Hindlimb muscle (tissue), 1 donor: ENCODE measurements at places on chromosomes 12 and 14. TPM values are rescaled to one million over a fixed set of nuclear protein-coding genes. Genes with fewer than 3 reads are reported as not detected.

- peak; percentile 63 for DNase-seq
Observed at GRCh38 chr14:58961045-58961731, 227.3 kb upstream of the DAAM1 start.

- no peak for DNase-seq
Observed at GRCh38 chr12:89947437-89948270, 239.0 kb upstream of the ATP2B1 start.

DNA sequence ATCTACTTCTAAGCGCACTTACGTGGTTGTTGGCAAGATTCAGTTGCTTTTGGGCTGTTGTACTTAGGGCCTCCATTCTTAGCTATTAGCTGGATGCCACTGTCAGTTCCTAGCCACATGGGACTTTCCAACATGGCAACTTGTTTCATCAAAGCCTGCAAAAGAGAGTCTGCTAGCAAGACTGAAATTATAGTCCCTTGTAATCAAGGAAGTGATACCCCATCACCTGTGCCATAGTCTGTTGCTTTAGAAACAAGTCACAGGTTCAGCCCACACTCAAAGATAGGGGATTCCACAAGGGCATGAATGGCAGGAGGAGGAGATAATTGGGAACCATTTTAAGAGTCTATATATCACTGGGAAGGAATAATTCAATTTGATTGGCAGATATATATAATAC lies 27.1 kb upstream of the SLC17A8 start:
- DNase-seq = no peak

DNA sequence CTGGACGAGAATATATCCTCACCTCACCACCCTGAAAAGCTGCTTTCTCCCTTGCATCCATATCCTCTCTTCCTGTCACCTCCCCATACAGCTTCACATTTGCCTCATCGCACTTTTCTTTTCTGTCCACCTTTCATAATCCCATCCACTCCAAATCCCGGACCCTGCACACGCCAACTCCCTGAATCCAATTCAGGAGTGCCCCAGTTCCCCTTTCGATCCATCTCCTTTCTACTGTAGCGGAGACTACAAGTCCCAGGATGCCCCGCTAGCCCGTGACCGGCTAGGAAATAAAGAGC lies 2.5 kb downstream of the TMEM253 start:
- DNase-seq = no peak

Gene OASL
- polyA plus RNA-seq = 0.09 TPM

Gene IRAK3
- 5.9 TPM for polyA plus RNA-seq
